ENCODE measurements at places on chromosomes 4 and X. TPM values are rescaled to one million over a fixed set of nuclear protein-coding genes. Genes with fewer than 3 reads are reported as not detected.

The DDX60 gene
- total RNA-seq, result 14.6 TPM

The FMR1NB gene
- not detected for total RNA-seq

The HGFAC gene
- total RNA-seq, result not detected

The CITED1 gene
- total RNA-seq, result not detected

The SLC7A11 gene
- 2.1 TPM for total RNA-seq
